ENCODE measurements at places on chromosomes 16 and 17.

DNA sequence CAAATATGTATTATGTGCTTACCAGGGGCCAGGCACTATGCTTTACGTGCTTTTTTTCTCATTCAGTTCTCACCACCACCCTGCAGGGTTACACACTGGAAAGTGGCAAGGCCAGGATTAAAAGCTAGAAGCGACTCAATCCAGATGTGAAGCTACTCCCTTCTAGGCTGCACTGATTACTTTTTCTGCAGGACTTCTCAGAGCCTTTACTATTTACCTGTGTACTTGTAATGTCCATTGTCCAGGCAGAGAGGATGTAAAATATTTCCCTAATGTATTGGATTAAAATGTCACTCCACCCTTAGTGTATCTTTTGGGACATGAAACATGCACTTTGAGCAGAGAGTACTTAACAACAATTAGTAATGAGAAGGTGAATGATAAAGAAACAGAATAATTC lies 287.5 kb upstream of the EEF2KMT start:
- DNase-seq = no peak

DNA sequence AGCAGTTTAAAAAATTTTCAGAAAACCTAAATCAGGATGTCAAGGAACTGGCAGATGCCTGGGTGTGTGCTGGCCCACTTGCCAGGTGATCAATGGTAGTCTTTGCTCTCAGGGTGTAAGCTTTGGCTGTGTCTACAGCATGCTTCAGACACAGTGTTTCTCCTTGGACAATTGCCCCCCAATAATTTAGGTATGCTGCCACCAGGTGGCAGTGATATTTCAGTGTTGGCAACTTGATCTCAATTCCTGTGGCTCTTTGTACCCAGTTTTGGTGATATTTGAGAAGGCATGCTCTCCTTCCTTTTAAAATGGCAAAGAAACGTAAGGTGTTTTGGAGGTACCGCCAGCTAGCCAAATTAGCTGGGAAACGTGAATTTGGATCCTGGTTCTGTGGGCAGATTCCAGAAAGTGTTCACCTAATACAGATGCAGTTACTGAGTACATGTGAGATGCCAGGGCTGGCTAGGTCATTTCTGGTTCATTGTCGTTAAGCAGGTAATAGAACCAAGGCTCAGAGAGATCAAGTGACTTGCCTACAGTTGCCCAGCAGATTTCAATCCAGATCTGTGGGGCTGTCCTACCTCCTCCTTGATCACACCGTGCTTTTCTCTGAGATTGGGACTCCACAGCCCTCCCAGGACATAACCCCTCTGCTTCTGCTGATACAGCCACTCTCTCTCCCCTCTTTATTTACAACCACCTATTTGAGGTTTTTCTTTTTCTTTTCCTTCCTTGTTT lies 155.6 kb upstream of the PLCG2 start:
- peak; percentile 36 for DNase-seq

DNA sequence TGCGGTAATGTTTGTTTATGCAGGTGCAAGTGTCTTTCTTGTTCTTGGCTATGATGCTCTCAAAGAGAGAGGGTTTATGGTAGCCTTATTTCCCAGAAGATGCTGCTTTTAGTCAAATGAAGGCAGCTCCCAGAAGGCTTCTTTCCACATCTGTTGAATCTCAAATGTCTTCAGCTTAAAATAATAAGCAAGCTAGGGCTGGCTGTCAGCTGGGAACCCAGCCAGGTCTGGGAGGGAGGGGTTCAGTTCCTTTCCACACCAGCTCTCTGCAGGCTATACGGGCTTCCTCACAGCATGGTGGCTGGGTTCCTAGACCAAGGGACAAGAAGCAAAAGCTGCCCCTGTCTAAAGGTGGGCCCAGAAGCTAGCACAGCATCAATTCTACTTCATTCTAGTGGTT lies 47.4 kb upstream of the ATF7IP2 start:
- no peak for DNase-seq

DNA sequence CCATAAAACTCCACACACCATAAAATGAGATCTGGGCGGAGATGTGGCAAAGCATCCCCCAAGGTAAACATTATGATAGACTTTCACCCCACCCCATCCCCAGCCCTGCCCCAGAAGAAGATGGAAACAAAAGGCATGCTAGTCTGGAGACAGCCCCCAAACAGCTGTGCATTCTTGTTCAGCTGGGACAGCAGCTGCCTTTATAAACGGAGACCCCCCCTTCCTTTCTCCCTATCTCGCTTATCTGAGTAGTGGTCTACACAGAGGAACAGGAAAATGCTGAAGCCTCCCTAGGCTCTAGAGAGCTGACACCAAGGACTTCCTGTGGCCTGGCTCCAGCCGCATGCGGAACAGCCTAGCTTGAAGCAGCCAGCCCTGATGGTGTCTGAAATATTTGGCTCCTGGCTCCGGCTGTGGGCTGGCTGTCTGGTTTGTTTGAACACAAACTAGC lies 190.3 kb upstream of the ANKFN1 start:
- DNase-seq = no peak

- DNase-seq = peak; percentile 66
Observed at GRCh38 chr17:50269477-50270434, 4.5 kb upstream of the TMEM92 start.

GRCh38 chr17:45149669-45150664 lies 1.7 kb downstream of the HEXIM1 start:
- DNase-seq = peak; percentile 50

GRCh38 chr16:69852815-69853214 lies 90.7 kb downstream of the WWP2 start:
- DNase-seq = no peak

- DNase-seq = no peak
Observed at GRCh38 chr17:81392909-81393654, 2.2 kb upstream of the BAHCC1 start.

DNA sequence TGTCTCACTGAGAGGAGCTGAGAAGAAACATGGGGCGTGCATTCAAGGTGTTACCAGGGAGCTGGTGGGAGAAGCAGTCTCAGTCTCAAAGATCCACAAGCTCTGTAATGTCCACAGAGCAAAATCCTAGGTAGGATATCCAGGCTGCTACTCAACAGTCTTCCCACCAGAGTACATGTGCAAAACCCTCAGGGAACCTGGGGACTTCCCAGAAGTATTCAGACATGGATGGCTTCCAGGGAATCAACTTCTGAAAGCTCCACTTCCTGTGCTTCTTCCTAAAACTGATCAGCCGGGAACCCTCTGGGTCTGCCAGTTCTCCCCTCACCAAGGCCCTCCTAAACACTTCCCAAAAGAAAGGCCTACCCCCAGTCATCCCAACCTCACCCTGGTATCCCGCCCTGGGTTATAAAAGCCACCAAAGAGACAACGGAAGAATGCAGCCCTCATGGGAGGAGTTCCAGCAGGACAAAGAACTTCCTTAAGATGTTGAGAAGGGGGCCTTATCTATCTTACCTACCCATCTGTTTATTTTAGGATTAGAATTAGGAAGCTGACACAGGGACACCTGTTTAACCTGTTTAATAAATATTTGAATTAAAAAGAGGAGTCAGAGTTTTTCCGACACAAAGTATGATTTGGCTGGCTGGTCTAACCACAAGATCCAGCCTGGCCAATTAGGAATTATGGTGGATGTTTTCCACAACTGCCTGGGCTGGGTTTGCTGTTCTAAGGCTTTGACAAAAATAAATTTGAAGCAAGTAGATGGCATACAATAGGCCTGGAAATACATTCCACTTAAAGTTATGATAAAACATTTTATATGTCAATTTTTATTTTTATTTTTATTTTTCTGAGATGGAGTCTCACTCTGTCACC lies 37.0 kb downstream of the CUEDC1 start:
- no peak for DNase-seq

- no peak for DNase-seq
Observed at GRCh38 chr16:2007081-2007836, 2.4 kb downstream of the ZNF598 start.

DNA sequence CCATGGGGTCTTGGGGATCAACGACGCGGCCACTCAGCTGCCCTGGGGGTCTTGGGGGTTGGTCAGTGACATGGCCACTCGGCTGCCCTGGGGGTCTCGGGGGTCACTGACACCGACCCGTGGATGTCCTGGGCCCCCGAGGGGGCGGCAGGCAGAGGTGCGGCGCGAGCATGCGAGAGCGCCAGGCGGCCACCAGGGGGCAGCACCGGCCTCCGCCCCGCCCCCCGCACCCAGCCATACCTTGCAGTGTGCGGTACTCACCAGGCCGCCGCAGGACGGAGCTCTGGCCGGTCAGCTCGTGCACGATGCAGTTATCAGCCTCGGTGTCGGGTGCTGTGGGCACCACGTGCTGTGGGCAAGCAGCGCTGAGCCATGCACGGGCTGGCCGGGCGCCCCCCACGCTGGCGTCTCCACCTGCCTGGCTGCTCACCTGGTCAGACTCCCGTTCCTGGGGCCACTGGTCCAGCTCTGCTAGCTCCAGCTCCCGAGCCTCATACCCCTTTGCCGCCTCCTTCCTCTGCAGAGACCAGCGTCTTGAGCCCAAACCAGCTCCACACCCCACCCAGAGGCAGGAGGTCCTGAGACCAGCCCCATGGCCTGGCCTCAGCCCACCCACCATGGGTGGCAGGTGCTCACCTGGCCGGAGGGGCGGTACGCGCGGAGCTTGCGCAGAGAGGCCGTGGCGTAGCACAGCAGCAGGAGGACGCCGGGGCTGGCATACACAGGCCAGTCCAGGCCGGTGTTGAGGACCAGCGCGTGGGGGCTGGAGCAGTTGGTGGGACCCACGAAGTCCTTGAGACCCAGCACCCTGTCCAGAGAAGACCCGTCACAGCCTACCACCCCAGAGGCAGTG lies 31.2 kb downstream of the CTU2 start:
- peak; percentile 53 for DNase-seq

DNA sequence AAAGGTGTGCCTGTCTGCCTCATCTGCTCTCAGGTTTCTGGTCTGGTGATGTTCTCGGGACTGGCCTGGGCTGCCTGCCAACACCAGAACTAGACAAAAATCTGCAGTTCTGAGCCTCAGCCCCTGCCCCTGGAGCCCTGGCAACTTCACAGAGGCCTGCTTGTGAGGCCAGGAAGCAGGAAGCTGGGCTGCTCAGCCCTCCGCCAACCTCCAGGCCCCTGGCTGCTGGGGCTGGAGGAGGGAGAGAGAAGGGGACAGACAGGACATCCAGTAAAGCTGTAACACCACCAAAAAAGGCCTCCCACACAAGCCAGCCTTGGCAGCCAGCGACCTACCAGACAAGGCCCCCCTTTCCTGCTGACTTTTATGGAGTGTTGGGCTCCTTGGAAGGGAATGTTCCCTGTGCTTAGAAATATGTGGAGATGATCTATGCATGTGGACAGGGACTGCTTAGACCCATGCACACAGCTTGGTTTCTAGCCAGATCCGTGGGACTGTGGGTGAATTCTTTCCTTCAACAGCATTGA lies 157.6 kb downstream of the XYLT1 start:
- no peak for DNase-seq

- DNase-seq = no peak
Observed at GRCh38 chr17:20263595-20263994, 203.7 kb downstream of the LGALS9B start.

DNA sequence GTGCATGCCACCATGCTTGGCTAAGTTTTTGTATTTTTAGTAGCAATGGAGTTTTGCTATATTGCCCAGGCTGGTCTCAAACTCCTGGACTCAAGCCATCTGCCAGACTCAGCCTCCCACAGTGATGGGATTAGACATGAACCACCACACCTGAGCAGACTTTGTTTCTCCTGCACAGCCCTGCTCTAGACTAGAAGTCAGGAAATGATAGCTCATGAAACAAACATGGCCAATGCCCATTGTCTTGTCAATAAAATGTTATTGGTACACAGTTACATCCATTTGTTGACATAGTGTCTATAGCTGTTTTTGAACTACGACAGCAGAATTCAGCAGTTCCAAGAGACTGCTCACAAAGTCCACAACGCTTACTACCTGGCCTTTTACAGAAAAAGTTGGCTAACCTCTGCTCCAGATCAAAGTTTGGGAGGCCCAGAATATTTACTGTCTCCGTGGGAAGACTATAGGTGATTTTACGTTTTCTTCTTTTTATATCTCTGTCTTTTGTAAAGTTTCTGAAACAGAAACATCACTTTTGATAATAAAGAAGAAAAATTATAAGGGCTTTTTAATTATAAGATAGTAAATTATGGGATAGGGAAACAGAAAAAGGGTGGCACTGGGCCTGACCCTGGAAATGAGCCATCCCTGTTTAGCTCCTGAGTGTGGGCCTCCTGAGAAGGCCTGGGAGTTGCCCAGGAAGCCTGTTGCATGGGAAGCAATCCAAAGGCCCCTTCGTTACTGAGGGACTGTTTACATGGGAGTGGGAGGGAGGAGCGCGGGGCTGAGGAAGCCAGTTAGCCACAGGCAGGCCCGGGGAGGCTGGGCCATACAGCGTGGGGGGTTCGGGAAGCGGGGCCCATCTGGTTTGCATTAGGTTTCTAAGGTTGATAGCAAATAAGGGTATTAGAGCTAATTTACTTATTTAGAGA lies 201.5 kb downstream of the IRF8 start:
- no peak for DNase-seq

DNA sequence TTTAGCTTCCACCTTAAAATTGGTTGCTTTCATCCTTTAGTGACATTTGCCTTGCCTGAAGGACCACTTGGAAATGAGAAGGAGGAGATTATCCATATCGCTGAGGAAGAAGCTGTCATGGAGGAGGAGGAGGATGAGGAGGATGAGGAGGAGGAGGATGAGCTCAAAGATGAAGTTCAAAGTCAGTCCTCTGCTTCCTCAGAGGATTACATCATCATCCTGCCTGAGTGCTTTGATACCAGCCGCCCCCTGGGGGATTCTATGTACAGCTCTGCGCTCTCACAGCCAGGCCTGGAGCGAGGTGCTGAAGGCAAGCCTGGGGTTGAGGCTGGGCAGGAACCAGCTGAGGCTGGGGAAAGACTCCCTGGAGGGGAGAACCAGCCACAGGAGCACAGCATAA lies 11.5 kb upstream of the TMEM106A start:
- DNase-seq = no peak

DNA sequence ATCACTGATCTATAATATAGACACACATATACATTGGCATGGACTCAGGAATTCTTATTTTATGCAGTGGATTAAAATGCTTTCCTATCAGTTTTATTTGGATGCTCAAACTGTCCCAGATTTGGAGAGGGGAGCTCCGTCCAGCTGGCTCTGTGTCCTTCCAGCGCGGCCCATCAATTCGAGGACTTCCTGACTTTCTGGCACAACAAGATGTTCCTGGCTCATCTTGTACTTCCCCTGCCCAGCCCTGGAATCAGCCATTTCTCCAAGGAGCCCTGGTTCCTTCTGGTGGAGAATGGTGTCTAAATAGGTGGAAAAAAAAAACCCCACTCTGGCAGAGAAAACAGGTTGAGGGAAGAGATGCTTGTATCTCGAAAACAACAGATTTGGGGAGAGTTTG lies 94.5 kb downstream of the CRISPLD2 start:
- no peak for DNase-seq

- no peak for DNase-seq
Observed at GRCh38 chr17:76720941-76721340, 5.5 kb downstream of the JMJD6 start.

- no peak for DNase-seq
Observed at GRCh38 chr17:4326608-4327007, 39.9 kb downstream of the UBE2G1 start.

GRCh38 chr16:66988197-66988788 lies at the start of gene CES4A:
Gene CES4A, plus strand, starts transcription at chr16:66988589. Its CDS starts 184 bp downstream, at chr16:66988773.
- no peak for DNase-seq

- no peak for DNase-seq
Observed at GRCh38 chr16:7804635-7805195, 472.1 kb downstream of the RBFOX1 start.

GRCh38 chr17:42578282-42578869 lies 847 bp upstream of the PSMC3IP start:
- peak; percentile 60 for DNase-seq
